CD4-positive, alpha-beta T cell treated with Interleukin-2 at 100 ng/mL for 4 hours (primary cell): ENCODE measurements at places on chromosomes 5 and 9.

GRCh38 chr5:178231539-178232123 lies 971 bp downstream of the PHYKPL start:
- DNase-seq = no peak

DNA sequence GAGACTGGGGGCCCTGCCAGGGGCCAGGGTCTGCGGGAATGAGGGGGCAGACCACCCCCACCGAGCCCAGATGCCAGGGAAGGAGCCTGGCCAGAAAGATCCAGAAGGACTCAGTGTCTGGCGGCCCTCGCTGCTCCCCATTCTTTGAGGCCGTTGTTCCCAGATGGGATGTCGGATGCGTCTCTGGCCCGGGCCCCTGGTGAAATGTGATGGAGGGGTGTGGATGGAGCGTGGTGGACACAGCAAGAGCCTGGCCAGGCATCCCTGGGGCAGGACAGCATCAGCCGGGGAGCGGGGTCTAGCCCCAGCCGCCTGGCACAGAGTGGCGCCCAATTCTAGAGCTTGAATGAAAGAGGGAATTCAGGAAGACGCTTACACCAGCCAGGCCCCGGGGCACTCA lies 46.2 kb upstream of the NKD2 start:
- no peak for DNase-seq

DNA sequence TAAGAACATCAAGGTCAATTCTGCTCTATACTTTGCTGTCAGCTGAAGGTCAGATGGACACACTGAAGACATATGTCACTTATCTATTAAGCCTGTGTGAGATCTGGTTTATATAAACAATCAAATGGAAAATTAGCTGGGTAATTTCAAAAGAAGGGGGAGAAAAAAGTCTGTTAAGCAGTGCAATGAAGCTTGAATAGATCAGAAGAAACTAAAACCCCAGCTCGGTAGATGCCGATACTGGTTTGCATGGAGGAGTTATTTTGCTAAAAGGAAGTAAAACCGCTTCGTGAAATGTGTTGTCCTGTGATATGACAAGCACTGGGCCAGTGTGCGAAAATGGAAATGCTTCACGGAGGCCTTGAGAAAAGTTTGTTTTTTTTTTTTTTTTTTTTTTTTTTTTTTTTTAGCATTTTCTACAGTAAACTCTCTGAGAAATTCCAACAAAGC lies 148.8 kb downstream of the MEF2C start:
- DNase-seq = no peak

DNA sequence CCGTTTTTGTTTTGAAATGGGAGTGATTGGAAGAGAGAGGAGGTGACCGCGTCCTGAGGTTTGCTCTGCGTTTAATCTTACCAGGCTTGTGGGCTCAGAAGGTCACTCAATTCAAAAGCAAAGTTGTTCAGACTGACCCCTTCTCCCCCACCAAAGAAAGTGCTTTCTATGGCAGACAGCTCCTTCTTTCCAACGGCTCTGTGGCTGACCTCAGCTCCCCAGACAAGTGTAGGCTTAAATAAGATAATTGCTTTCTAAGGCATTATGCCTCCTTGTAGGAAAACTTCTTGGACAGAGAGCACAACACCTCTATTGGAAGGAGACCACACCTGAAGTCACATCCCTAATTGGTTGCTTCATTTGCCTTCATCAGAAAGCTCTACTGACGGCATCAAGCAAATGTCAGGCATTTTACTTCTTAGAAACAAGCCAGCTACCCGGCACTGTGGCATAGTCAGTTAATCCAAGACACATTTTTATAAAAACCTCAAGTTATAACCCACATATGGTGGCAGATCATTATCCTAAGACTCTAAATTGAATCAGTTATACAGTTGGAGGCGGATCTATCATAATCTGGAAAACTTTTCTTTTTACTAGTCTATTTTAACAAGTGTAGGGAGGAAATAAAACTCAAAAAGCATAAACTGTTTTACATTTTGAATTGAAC lies 94.9 kb downstream of the TMEM174 start:
- DNase-seq = no peak

GRCh38 chr5:109316634-109317033 lies 93.1 kb downstream of the PJA2 start:
- no peak for DNase-seq

- DNase-seq = no peak
Observed at GRCh38 chr9:128712451-128713410, 10.4 kb downstream of the PKN3 start.

DNA sequence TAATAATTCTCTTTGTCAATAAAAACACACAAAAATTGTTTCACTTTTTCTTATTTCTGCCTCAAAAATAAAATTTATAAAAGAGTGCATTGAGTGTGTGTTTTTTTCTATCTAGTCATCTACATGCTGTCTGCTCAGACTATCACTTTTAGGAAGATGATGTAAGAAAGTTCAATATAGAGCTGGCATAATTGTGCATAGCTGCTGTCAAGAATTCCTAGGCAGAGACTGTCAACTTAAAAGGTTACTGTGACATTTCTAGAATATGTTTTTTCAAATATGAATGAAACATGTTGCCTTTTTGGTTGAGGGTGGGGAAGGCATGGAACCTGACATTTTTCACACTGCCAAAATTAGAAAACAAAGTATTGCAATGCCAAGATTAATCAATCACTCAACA lies 172.3 kb downstream of the CDH10 start:
- DNase-seq = no peak

DNA sequence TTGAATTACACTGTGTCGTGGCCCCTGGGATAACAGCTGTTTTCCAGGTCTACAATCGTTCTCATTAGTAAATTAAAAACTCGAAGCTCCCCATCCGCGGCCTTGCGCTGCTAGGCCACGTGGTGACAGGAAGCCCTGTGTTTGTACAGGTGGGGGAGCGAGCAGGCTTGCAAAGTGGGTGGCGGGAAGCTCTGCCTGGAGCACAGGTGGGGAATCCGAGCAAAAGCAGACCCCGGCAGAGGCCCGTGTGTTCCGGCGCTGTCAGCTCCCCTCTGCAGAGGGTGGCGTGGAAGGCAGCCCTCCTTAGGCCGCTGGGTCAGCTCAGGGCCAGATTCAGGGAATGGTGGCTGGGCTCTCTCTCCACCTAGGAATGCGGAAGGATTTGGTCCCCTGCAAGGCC lies 59.5 kb upstream of the ERCC6L2 start:
- no peak for DNase-seq

- DNase-seq = no peak
Observed at GRCh38 chr5:140986117-140986521, 19.8 kb downstream of the PCDHAC2 start.
